ENCODE measurements at places on chromosomes 16 and 17.
A peak's percentile ranks its signal among the peaks of the same experiment; 100 is the strongest.

DNA sequence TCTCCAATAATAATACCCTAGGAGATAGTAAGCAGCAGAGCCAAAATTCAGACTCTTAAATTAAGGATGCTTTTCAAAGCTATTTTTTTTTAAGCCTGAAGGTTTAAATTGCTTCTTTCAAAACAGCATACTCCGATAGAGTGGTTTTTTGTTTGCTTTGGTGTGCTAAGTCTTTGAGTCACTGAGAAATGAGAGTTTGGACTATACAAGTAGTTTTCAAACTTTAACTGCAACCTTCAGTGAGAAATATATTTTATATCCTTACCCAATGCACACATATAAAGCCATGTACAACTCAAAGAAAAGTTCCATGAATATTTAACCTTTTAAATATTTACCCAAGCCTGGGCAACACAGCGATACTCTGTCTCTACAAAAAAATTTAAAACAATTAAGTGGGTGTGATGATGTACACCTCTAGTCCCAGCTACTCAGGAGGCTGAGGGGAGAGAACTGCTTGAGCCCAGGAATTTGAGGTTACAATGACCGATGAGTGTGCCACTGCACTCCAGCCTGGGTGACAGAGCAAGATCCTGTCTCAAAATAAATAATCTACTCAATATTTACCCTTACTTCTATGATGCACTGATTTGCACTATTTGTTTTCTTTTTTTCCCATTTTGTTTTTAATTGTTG is 19.2 kb downstream of the DCUN1D3 start:
- no peak for DNase-seq

DNA sequence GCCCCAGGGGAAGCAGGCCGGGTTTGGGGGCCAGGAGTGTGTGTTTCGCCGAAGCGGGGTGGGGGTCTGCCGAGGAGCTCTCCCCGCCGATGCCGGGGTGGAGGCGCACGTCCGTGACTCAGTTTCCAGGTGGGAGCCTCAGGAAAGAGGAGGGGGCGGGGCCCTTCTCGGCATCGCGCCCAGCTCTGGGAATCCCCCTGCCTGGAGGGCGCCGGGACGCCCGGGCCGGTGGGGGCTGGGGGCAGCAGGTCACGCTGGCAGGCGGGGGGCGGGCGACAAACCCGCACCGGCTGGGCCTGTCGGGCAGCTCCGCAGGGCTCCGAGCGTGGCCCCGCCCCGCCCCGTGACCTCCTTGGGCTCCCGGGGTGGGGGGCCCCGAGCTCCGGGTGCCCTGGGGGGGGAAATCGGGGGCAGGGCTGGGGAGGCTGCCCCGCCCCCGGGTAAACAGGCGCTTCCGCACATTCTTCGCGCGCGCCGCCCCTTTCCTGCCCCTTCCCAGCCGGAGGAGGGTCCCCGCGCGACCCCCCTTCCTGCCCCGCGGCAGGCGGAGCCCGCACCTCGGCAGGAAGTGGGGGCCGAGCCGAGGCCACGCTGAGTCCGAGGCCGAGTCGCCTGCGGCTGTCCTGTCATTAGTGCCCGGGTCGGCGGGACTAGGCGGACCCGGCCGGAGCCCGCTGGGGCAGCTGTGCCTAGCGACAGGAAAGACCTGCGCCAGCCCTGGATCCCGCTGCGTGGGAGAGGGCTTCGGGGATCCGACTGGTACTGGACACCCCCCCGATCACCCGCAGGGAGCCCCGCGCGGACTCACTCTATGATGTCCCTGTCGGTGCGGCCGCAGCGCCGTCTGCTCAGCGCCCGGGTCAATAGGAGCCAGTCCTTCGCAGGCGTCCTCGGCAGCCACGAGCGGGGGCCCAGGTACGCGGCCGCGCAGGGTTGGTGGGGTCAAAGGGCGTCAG is 9.3 kb downstream of the RIPOR1 start:
- no peak for DNase-seq

DNA sequence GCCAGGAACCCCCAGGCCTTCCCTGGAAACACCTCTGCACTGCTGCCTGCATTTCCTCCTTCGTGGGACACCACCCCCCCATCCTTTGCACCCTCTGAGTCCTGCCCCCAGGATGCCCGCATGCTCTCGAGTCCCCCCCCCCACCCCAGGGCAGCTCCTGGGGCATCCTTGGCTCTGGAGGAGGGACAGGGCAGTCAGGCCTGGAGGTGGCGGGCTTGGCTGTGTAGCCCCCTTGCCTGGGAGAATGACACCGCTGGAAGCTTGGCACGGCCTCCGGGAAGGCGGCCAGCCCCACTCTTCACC is 98.9 kb upstream of the GSE1 start:
- DNase-seq: no peak

- no peak for DNase-seq
Observed at GRCh38 chr17:59702304-59702703, 4.9 kb downstream of the PTRH2 start.

DNA sequence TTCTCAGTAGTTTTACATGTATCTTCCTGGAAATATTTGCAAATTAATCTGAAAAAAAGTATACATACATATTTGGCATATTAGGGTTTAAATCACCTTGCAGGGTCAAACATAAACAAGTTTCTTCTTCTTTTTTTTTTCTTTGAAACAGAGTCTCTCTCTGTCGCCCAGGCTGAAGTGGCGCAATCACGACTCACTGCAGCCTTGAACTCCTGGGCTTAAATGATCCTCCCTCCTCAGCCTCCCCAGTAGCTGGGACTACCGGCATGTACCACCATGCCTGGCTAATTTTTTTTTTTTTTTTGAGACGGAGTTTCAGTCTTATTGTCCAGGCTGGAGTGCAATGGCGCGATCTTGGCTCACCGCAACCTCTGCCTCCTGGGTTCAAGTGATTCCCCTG is 12.6 kb upstream of the FUS start:
- DNase-seq: no peak

DNA sequence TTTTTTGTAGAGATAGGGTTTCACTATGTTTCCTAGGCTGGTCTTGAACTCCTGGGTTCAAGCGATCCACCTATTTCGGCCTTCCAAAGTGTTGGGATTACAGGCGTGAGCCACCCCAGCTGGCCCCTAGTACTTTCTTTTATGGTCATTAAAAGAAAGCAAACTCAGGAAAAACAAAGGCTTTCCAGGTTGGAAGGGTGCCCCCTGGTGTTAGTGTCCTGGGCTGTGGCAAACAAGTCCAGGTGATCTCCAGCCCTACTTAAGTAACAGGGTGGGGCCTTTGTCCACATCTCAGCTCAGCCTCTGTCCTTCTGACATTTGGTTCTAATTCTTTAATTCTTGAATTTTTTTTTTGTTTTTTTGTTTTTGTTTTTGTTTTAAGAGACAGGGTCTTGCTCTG is 6.9 kb downstream of the IGFBP4 start:
- peak; percentile 9 for DNase-seq

GRCh38 chr17:28230011-28230410 is 89.0 kb upstream of the TMEM97 start:
- DNase-seq: no peak

DNA sequence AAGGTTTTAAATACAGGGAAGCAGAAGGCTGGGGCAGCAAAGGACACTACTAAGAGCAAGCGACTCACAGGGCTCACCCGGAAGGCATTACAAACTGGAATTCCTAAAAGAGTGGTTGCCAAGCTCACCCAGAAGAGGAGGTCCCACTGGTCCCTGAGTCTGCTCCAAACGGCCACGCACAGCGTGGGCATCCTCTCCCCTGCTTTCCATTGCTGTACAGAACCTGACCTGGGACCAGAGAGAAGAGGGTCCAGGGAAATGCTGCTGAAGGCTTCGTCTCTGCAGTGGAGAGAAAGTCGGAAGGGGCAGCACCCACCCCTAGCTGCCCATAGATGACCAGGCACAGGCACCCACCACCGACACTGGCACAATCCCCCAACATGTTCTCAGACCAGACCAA is 67.2 kb downstream of the ADCY9 start:
- no peak for DNase-seq

- no peak for DNase-seq
Observed at GRCh38 chr17:74288785-74289184, 14.8 kb downstream of the DNAI2 start.

DNA sequence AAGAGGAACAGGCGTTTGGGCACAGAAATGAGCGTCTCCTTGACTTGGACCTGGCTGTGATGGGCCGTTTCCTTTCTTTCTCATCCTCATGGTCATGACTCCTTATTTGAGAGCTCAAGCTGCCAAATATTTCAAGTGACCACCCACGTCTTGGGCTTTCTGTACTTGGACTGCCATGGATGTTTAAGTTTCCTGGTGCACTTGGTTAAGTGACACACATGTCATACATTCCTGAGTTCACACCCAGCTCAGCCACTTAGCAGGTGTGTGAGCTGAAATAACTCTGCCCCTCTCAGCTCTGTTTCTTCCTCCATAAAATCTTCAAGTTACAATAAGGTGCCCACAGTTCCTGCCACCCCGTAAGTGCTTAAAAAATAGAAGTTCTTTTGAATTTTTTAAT is 114.5 kb downstream of the CLEC16A start:
- no peak for DNase-seq

All from NCI-H510A treated with DMSO at 0.1 percent for 48 hours (cell line).